ENCODE measurements at places on chromosomes 2 and 18. TPM values are rescaled to one million over a fixed set of nuclear protein-coding genes. Genes with fewer than 3 reads are reported as not detected.

GRCh38 chr2:112173646-112174319, 35.6 kb downstream of the FBLN7 start:
- DNase-seq, result no peak

Gene TBR1
- 130 TPM for total RNA-seq

- DNase-seq, result no peak
Measured at GRCh38 chr2:98823196-98824170, 92.6 kb upstream of the MGAT4A start.

Gene RESP18
- total RNA-seq, result 4.0 TPM

Gene COL4A4
- 2.2 TPM for total RNA-seq

DNA sequence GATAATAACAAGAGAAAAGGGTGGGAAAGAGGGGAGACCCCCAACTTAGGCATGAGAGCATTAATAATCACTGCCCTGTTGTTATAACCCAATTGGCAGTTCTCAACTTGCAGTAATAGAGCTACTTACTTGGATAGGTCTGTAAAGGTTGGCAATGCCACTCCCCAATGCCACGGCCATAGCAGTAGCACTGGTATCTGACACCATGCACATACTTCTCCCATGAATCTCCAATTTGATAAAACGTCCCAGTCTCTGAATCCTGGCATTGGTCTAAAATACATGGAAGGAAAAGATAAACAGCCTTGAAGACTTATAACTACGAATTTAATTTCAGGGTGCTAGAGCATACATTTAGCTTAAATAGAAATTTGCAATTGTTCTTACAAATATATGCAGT, 16.8 kb downstream of the FN1 start:
- no peak for DNase-seq

GRCh38 chr2:208253600-208254117, 1.2 kb downstream of the IDH1 start:
- DNase-seq, result no peak

Gene TMEM37
- 1.0 TPM for total RNA-seq

Gene CXCR4
- total RNA-seq, result 10.9 TPM

Gene ANKRD30BL
- 22.3 TPM for total RNA-seq

- DNase-seq, result no peak
Measured at GRCh38 chr2:206250041-206250897, 24.2 kb upstream of the ZDBF2 start.

DNA sequence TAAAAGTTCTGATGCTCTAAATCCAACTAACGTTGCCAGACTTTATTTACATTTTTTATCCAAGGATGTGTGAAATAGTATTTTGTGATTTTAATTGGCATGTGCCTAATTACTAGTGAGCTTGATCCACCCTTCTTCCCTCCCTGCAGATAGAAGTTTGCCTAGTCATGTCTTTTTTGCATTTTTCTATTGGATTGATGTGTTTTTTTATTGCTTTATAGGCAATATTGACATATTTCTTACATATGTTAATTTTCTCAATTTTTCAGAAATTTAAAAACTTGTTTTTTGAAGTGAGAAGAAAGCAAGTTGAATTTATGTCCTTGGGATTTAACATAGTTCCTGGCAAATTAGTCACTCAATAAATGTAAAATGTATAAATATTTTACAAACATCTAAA, 56.4 kb downstream of the EML4 start:
- DNase-seq, result no peak

DNA sequence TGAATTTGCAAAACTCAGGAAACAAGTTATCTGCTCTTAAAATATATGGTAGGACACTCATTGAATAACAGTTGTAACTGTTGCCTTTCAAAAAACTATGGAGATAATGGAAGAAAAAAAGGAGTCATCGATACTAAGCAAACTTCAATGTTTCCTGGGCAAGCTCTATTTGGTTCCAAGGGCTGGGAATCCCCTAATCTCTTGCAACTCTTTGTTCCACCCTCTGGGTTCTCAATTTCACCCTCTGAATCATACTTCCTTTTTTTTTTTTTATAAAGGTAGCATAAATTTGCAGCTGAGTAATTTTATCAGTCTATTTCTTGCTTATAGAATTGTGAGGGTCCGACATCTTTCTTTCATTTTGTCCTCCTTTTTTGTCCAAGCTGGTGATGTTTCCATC, 36.7 kb downstream of the SLC9A4 start:
- DNase-seq, result no peak

DNA sequence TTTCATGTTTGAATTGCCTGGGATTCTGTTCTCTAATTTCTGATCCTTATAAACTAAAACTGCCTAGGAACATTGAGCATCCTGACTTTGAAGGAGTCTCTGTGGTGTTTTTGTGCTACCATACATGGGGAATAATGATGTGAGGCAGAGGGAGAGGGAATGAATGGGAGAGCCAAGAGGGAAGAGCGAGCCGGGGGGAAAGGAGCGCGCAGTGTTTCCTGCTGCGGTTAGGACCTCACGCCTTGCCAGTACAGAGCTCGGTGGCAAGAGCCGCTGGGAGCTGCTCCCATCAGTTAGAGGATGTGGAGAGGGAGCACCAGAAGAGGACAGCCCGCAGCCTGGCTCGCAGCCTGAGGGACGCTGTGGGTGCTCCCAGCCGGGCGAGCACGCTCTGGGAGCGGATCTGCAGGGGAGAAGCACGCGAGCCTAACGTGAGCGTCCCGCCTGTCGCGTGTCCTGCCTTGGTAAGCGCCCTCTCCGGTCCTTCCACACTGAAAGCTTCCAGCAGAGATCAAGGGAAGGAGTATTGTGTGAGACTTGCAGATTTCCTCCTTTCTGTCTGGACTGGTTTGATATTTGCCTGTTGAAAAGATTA, 114.7 kb downstream of the FAM210A start:
- peak; percentile 75 for DNase-seq

Gene YES1
- 19.2 TPM for total RNA-seq

GRCh38 chr2:142075826-142076225, 55.0 kb downstream of the LRP1B start:
- DNase-seq, result no peak

GRCh38 chr2:76564734-76565133, 854.0 kb upstream of the GCFC2 start:
- DNase-seq, result no peak

DNA sequence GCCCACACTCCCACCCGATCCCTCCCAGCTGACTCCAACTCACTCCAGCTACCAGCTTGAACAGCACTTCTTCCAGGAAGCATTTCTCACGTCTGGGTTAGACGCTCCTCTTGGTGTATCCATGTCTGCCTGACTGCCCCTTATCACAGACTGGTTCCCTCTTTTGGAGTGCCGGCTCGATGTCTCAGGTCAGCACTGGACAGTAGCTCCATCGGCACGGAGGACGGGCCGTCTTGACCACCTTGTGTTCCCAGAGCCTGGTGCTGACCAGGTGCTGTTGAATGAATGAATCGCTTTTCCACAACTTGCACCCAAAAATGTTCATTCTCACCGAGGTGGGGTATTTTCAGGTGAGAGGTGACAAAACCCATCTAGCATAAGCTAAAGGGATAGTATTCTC, 71.8 kb downstream of the LBH start:
- DNase-seq, result no peak

Gene E2F6
- 17.1 TPM for total RNA-seq

GRCh38 chr2:127650041-127650784, 4.3 kb downstream of the GPR17 start:
- no peak for DNase-seq

DNA sequence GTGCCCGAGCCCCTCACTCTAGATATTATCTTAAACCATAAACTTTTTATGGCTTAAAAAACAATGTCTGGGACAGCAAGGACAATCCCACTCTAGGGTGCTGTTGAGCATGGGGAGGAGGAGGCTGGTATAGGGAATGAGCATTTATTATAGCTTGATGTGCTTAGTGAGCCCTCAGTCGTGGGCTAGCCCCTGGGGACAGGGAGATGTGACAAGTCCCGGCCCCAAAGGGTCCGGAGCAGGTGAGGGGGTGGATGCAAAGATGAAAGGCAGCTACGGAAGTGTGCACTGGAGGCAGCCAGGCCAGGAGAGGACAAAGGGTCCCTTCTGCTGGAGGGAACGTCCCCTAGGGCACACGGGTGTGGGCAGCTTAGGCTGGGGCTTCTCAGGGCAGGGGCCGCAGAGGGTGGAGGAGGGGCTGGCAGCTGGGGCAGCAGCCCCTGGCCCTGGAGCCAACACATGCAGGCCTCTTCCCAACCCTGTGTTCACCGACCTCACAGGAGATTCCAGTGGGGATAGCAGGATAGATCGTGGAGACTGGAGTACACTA, 106.3 kb upstream of the GPC1 start:
- DNase-seq, result no peak

Gene ST8SIA5
- 68.6 TPM for total RNA-seq

DNA sequence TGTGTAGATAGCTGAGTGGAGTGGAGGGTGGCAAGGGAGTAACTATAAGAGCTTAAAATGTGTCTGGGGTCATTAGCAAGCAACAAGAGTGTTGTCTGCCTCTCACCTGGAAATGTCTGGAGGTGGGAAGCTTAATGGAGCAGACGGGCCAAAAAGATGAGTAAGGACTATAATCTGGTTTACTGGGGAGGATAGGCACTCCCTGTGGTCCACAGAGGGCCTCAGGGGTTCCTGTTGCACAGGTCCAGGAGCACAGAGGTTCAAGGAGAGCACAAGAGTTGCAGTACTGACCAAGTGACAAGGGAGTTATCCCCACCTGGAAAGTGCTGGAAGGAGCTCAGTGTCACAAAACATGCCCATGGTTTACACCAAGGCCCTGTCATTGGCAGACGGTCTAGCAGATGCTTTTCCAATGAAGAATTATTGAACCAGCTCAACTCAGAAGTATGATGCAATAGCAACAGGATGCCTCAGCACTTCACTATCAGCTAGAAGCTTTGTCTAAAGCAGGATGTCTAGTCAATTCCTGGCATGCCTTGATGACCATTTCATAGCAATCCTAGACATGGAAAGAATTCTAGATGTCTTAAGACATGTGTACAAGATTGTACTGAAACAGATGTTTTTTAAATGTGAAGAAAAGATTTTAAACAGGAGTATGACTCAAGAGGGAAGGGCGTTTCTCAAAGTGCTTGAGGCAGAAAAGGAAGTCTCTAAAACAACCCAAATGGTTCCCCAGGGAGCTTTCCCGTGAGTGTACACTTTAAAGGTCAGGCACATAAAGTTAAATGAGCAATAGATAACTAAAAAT, 62.9 kb upstream of the SERPINE2 start:
- no peak for DNase-seq

Gene HOXD13
- total RNA-seq, result not detected

Gene CCDC68
- total RNA-seq, result 4.6 TPM

DNA sequence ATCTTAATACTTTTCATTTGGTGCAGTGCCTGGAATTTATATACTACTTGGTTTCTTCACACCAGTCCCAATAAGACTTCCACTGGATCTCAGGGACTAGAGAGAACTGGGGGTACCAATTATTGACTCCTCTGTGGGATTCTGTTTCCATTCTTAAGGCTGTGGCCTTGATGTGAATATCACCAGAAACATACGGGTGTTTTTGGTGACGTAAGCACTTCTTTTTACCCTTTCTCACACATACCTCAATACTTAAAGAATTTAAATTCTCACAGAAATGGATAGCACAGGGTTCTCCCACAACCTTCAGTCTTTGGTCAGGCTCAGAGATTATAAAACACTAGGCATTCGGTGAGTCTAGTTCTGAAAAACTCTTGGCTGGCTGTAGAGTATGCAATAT, 84.1 kb downstream of the SUCLG1 start:
- no peak for DNase-seq

- no peak for DNase-seq
Measured at GRCh38 chr2:158116936-158117335, 15.3 kb downstream of the UPP2 start.

- no peak for DNase-seq
Measured at GRCh38 chr18:6681331-6681875, 48.1 kb upstream of the ARHGAP28 start.

Gene CD207
- total RNA-seq, result not detected

Gene SERPINB7
- total RNA-seq, result not detected

Gene COL4A3
- 0.84 TPM for total RNA-seq

Gene KIDINS220
- total RNA-seq, result 169 TPM

- no peak for DNase-seq
Measured at GRCh38 chr2:219684721-219685689, 57.6 kb downstream of the SLC4A3 start.

Gene MOGAT1
- total RNA-seq, result 0.99 TPM

Gene SMYD1
- 1.3 TPM for total RNA-seq

Data from dorsolateral prefrontal cortex (tissue), 122 donors.